ENCODE measurements at places on chromosomes 11 and 22. TPM values are rescaled to one million over a fixed set of nuclear protein-coding genes. Genes with fewer than 3 reads are reported as not detected.

DNA sequence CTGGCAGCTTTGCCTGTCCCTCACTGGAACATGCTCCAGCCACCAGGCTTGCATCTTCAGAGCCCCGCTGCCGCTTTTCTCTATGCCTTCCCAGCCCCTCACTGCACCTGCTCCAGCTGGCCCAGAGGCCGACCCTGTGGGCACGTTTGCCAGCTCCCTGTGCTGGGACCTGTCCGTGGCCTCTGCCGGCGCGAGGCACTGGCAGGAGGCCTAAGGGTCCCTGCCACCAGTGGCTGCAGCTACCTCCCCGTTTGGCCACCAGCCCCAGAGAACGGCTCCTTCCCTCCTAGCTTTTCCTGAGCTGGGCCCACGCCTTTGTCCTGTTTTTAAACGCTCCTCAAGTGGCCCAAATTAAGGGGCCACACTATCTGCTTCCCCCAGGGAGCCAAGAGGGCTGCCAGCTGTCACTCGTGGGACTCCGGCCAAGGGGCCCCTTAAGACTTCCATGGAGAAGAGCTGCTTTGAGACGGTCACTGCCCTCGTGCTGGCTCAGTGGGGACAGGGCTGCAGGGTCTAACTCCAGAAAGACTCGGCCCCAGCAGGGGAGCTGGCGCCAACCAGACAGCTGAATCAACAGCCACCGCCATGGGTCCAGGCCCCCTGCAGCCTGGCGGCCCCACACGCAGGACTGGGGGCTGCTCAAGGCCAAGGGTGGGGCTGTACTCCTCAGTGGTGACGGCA is 24.6 kb upstream of the WNT7B start:
- no peak for DNase-seq
- peaks cover 8% of the 10 kb centered on the region for H3K4me1 ChIP-seq
- no peak overlapping the region for H3K4me3 ChIP-seq

- H3K27ac ChIP-seq: no peak overlapping the region
- no peak for DNase-seq
- H3K4me1 ChIP-seq: no peaks in the 10 kb centered on the region
- no peak overlapping the region for H3K4me3 ChIP-seq
- peaks cover 30% of the 10 kb centered on the region for H3K36me3 ChIP-seq
Measured at GRCh38 chr22:40829131-40829530, 10.0 kb upstream of the SLC25A17 start.

DNA sequence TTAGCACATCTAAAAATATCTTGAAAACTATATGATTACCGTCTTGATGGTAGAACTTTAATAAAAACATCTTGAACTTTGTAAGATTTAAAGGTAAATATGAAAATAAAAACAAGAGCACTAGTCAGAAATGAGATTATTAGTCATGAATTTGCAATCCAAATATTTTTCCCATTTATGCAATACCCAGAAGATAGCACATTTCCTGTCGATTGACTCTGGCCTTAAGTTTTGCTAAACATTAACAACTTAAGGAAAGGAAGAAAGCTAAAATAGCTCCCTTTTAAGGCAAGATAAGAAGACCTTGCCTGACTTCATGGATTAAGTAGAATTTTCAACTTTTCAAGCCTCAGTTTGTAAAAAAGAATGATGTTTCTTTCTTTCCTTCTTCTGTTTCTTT is 1374.7 kb upstream of the RAG2 start:
- no peak overlapping the region for H3K4me3 ChIP-seq
- H3K27me3 ChIP-seq: no peaks in the 10 kb centered on the region
- H3K36me3 ChIP-seq: no peaks in the 10 kb centered on the region
- no peak overlapping the region for H3K27ac ChIP-seq
- no peaks in the 10 kb centered on the region for H3K4me1 ChIP-seq

- H3K36me3 ChIP-seq: no peaks in the 10 kb centered on the region
- H3K27me3 ChIP-seq: no peaks in the 10 kb centered on the region
- no peaks in the 10 kb centered on the region for H3K4me1 ChIP-seq
- no peak for DNase-seq
Measured at GRCh38 chr11:102260241-102260640, 57.0 kb upstream of the BIRC3 start.

- H3K4me1 ChIP-seq: peaks cover 16% of the 10 kb centered on the region
- peaks cover 16% of the 10 kb centered on the region for H3K36me3 ChIP-seq
- no peak overlapping the region for H3K27ac ChIP-seq
Measured at GRCh38 chr11:65617990-65618751, 2.6 kb downstream of the PCNX3 start.

GRCh38 chr22:37623075-37624016 is 14.7 kb downstream of the GGA1 start:
- peaks cover 52% of the 10 kb centered on the region for H3K4me1 ChIP-seq
- peak; percentile 70 for DNase-seq
- H3K36me3 ChIP-seq: peaks cover 10% of the 10 kb centered on the region
- no peak overlapping the region for H3K27ac ChIP-seq
- no peak overlapping the region for H3K4me3 ChIP-seq

GRCh38 chr11:12359761-12360160 is 17.6 kb upstream of the PARVA start:
- no peaks in the 10 kb centered on the region for H3K36me3 ChIP-seq
- no peak for DNase-seq
- H3K27ac ChIP-seq: no peak overlapping the region
- peaks cover 53% of the 10 kb centered on the region for H3K4me1 ChIP-seq
- no peak overlapping the region for H3K4me3 ChIP-seq

DNA sequence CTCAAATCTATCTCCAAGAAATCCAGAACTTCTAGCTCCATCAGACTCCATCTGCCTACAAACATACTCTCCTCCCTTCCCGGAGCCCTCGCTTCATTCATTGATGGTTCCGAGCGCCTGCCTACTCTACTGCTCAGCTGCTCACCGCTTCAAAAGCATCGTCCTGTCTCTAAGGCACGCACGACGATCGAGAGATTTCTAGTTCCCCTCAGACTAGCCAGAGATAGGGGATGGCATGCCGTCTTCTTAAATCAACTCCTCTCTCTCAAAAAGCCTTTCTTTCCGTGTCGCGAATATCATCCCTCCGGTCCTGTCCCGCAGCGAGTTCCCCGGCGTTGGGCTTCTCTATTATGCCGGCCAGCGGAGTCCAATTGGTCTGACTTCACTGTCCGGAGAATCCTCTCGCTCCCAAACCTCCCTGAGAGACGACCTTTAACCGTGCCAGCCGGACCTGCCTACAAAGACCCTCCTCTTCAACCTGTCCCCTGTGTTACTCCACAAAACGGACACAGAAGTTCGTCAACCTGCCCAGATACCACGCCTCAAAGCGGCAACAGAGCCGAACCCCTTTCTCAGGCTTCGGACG is 592 bp downstream of the EEF1G start:
- H3K27ac ChIP-seq: peak overlapping the region; percentile 77
- H3K27me3 ChIP-seq: no peaks in the 10 kb centered on the region
- peaks cover 39% of the 10 kb centered on the region for H3K36me3 ChIP-seq
- H3K4me3 ChIP-seq: peak overlapping the region; percentile 84

DNA sequence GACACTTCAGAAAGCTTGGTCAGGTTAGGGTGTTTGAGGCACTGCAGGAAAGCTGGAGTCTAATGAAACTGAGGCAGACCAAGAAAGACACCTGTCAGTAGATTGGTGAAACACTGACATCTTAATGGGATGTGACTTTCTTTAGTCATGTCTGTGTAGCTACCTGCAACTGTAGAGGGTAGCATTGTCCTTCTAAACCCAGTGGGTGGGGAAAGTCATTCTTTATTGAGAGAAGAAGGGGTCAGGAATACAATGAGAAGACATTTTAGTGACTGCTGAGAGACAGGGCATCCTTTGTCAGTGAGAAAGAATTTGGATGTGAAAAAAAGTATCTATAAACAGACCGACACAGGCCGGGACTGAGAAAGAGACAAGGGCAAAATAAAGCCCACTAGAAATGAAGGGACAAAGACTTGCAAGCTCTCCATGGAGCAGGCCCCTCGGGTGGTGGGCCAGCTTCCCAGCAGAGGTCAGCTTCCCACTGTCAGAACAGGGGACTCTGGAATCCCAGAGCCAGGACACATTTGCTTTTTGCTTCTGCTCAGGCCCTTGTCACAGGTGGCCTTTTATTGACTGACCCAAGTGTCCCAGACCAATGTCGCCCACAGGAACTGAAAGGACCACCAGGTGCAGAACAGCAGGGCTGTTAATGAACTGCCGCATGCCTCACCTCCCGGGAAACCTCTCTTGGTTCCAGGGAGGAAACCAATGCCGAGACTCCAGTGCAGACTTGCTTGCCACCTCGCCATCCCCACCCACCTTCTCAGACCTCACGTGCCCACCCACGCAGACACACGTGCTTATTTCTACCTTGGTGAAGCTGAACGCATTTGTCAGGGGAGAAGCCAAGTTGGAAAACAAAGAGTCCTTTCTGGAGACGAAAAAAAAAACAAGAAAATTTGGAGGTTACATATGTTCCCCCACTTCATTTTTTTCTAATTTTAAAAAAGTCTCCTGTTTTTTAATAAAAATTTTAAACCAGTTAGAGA is 212.8 kb downstream of the TENM4 start:
- no peak for DNase-seq
- no peaks in the 10 kb centered on the region for H3K27me3 ChIP-seq
- H3K36me3 ChIP-seq: no peaks in the 10 kb centered on the region
- H3K4me1 ChIP-seq: no peaks in the 10 kb centered on the region

DNA sequence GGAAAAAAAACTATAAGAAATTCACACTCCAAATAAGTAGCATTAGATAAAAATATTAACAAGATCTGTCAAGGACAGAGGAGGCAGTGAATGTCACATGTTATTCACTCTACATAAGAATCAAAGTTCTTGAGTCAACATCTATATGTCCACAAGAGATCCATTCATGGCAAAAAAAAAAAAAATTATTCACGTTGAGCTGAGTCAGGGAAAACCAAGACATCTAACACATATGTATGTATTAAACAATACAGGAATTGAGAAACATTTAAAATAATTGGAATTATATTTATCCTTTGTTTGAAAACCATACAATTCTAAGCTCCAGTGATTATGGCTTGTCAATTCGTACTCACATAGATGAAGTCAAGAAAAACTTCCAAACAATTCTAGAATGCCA is 1.3 kb downstream of the OR56A5 start:
- H3K27ac ChIP-seq: no peak overlapping the region
- H3K4me3 ChIP-seq: no peak overlapping the region
- DNase-seq: no peak

DNA sequence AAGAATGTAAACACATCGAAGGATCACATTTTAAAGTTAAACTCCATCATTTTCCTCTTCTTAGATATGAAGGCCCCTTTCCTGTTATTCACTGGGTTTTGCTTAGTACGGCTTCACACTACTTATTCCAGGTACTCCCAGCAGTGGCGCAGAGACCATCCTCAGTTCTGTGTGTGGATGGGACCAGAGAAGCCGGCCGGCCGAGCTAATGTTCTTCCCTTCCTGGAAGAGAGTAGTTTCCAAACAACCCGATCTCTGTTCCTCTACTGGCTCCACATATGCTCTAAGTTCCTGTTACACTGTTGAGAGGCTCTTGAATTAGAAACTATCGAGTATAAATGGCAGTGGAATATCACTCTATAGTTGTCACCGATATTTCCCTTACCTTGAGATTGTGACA is 684 bp upstream of the NFRKB start:
- peaks cover 20% of the 10 kb centered on the region for H3K4me1 ChIP-seq
- H3K27me3 ChIP-seq: no peaks in the 10 kb centered on the region
- peak overlapping the region; percentile 65 for H3K27ac ChIP-seq
- peaks cover 15% of the 10 kb centered on the region for H3K36me3 ChIP-seq
- DNase-seq: no peak

DNA sequence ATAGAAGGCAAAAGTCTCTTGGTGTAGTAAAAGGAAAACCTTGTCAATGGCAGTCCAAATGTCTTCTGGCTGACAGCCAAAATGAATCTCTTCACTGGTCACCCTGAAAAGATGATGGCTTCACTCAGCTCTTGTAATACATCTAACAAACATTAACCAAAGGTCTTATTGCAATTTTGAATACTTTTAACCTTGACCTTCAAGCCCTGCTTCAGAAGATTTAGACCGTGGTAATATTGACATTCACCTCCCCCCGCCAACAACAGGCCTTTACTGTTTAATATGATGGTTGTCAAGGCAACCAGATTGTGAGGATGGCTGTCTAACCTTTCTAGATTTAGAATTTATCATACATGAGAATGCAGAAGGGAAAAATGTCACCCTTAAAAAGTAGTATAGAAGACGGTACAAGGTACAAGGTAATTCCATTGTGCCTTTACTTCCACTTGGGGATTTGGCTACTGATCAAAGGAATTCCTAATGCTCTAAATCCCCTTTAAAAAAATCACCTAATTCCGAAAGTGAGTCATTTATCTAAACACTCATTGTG is 342.3 kb downstream of the LARGE1 start:
- no peak overlapping the region for H3K4me3 ChIP-seq
- no peak overlapping the region for H3K27ac ChIP-seq
- no peaks in the 10 kb centered on the region for H3K4me1 ChIP-seq
- DNase-seq: no peak
- no peaks in the 10 kb centered on the region for H3K36me3 ChIP-seq
- H3K27me3 ChIP-seq: no peaks in the 10 kb centered on the region

DNA sequence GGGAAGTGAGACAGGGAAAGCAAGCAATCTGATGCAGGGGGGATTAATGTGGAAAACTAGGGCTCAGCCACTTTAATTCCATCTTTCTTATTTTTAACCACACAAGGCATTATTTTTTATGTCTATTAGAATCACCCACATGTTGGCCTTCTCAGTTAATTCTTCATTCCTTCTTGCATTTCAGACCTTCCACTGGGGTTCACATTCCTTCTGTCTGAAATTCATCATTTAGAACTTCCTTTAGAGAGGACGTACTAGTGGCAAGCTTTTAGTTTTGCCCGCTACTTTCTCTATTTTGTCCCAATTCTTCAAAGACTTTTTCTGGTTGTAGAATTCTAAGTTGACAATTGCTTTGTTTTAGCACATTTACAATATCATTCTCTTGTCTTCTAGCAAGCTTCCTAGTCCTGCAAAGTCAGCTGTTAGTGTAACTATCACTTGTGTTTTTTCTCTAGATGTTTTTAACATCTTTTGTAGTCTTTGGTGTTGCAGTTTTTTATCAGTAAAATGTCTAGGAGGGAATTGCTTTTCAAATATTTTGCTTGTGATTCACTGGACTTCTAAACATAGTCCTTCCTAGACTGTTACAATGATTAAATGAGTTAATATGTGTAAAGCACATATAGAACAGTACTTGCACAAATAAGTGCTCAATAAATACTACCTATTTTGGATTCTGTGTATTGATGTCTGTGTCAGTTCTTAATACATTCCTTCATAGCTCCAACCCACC is 5.5 kb upstream of the NNMT start:
- H3K36me3 ChIP-seq: no peaks in the 10 kb centered on the region
- no peak overlapping the region for H3K4me3 ChIP-seq
- no peak overlapping the region for H3K27ac ChIP-seq
- no peaks in the 10 kb centered on the region for H3K27me3 ChIP-seq

- no peaks in the 10 kb centered on the region for H3K4me1 ChIP-seq
- no peaks in the 10 kb centered on the region for H3K27me3 ChIP-seq
- H3K4me3 ChIP-seq: no peak overlapping the region
- no peak overlapping the region for H3K27ac ChIP-seq
Measured at GRCh38 chr11:77284476-77285468, 16.7 kb downstream of the GDPD4 start.

- no peak overlapping the region for H3K4me3 ChIP-seq
- peaks cover 17% of the 10 kb centered on the region for H3K4me1 ChIP-seq
- H3K27ac ChIP-seq: no peak overlapping the region
- no peaks in the 10 kb centered on the region for H3K36me3 ChIP-seq
- DNase-seq: no peak
Measured at GRCh38 chr11:73072935-73073481, 69.1 kb downstream of the FCHSD2 start.

Gene WBP2NL
- 0.70 TPM for polyA plus RNA-seq

Gene OR5T2
- polyA plus RNA-seq: not detected

Gene CLTCL1
- 0.51 TPM for polyA plus RNA-seq

Gene OR52B2
- polyA plus RNA-seq: not detected

Gene SUSD2
- not detected for polyA plus RNA-seq

Gene CAT
- polyA plus RNA-seq: 80.4 TPM

Gene GNAZ
- 0.53 TPM for polyA plus RNA-seq
